ENCODE measurements at places on chromosomes 11 and 22. TPM values are rescaled to one million over a fixed set of nuclear protein-coding genes. Genes with fewer than 3 reads are reported as not detected.

Gene GGTLC2
- total RNA-seq = not detected

Gene NKAPD1
- 10.1 TPM for total RNA-seq

Gene HPX
- not detected for total RNA-seq

Gene MOGAT2
- total RNA-seq = 30.5 TPM

Gene TYR
- total RNA-seq = not detected

Gene OR8D4
- not detected for total RNA-seq

Gene APOBEC3G
- total RNA-seq = 4.9 TPM

Gene UFD1
- 74.3 TPM for total RNA-seq

Gene TPBGL
- not detected for total RNA-seq

Gene OR51B5
- not detected for total RNA-seq
